T-helper 1 cell (primary cell): ENCODE measurements at places on chromosomes 4 and X.

GRCh38 chr4:146470604-146471003, 51.1 kb downstream of the SLC10A7 start:
- no peak for DNase-seq

GRCh38 chr4:147944249-147944648, 212.4 kb downstream of the ARHGAP10 start:
- no peak for DNase-seq

GRCh38 chr4:47270201-47270888, 193.2 kb downstream of the COMMD8 start:
- DNase-seq = no peak

GRCh38 chrX:119206203-119206602, 29.9 kb upstream of the PGRMC1 start:
- no peak for DNase-seq

GRCh38 chr4:152028131-152028530, 267.3 kb upstream of the GATB start:
- DNase-seq = no peak

DNA sequence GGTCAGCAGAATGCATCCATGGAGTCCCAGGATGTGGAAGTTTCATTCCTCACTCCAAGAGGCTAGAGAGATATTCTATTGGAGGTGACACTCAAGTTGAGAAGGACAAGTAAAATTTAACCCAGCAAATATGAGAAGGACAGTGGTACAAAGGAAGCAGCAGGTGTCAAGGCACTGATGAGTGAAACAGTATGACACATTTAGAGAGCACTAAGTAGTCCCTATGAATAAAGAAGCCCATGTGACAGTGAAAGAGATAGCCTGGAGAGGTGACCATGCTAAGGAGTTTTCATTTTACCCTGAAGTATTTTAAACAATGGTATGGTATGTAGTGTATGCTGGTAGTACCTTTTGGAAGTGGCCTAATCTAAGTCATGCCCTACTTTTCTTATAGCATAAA, 9.2 kb downstream of the BMX start:
- DNase-seq = no peak

DNA sequence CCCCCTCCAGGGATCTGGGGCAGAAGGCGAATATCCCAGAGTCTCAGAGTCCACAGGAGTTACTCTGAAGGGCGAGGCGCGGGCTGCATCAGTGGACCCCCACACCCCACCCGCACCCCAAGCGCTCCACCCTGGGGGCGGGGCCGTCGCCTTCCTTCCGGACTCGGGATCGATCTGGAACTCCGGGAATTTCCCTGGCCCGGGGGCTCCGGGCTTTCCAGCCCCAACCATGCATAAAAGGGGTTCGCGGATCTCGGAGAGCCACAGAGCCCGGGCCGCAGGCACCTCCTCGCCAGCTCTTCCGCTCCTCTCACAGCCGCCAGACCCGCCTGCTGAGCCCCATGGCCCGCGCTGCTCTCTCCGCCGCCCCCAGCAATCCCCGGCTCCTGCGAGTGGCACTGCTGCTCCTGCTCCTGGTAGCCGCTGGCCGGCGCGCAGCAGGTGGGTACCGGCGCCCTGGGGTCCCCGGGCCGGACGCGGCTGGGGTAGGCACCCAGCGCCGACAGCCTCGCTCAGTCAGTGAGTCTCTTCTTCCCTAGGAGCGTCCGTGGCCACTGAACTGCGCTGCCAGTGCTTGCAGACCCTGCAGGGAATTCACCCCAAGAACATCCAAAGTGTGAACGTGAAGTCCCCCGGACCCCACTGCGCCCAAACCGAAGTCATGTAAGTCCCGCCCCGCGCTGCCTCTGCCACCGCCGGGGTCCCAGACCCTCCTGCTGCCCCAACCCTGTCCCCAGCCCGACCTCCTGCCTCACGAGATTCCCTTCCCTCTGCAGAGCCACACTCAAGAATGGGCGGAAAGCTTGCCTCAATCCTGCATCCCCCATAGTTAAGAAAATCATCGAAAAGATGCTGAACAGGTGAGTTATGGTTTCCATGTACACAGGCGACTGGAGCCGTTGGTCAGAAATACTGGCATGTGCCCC, at the start of gene CXCL1:
Gene CXCL1, plus strand, starts transcription at position 264 of the 926 bp plus-strand sequence. Its CDS starts 78 bp downstream, at position 342.
- DNase-seq = no peak
